ENCODE measurements at places on chromosomes 4 and X.

DNA sequence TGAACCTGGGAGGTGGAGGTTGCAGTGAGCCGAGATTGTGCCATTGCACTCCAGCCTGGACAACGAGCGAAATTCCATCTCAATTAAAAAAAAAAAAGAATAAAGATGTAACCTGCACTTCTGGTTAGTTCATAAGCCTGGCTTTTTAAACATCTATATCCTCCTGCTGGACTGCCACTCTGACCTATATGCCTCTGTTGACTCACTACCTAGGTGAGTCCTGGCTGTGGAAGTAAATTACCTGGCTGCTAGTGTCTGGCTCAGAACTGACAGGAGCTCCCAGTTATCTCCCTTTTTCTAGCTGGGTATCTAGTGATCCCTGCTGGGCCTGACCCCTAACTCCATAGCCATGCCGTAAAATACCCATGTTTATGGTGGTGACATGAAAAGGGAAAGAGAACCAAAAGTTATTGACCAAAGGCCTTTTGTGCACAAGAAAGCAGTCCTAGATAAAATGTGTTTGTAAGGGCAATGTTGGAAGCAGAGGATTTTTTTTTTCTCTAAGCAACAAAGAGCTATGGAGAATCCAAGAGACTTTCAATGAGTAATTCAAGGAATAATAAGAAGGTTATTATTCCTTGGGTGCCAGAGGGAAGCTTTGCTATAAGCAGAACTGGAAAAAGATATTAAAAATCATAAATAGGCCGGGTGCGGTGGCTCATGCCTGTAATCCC, 10.4 kb upstream of the G3BP2 start:
- DNase-seq = no peak

DNA sequence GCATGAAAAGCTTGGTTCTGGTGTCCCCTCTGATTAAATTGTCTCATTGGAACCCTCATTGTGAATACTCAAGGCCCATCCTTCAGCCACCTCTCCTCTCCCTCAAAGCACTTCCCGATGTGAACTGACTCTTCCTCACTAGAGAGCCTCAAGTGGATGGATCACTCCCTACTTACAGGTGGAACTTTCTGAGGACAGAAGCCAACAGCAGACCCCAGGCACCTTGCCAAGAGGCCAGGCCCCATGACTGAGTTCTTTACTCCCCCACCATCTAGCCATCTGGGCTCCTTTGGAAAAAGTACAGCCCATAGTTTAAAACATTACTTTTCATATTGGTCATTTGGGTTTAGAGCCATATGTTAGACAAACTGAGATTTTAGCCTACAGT, 224.1 kb downstream of the SHROOM3 start:
- DNase-seq = no peak

DNA sequence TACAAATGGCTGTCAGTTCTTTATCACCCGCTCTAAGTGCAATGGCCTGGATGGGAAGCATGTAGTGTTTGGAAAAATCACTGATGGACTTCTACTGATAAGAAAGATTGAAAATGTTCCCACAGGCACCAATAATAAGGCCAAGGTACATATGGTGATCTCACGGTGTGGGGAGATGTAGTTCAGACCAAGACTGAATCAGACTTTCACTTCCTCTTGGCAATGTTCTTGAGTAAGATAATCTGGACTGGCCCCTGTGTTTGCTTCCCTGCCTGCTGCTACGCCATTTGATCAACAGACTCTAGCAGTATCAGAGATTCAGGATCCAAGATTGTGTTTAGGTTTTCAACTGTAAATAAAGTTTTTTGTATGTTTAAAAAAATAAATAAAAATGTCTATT, 682.2 kb upstream of the AMOT start:
- no peak for DNase-seq

- DNase-seq = peak; percentile 7
These were observed 23.9 kb downstream of the SLC39A8 start for GRCh38 chr4:102321260-102321995.

- no peak for DNase-seq
These were observed 396.9 kb downstream of the GASK1B start for GRCh38 chr4:157775971-157776370.

GRCh38 chr4:109027016-109027500, 264.2 kb upstream of the ETNPPL start:
- DNase-seq = no peak

DNA sequence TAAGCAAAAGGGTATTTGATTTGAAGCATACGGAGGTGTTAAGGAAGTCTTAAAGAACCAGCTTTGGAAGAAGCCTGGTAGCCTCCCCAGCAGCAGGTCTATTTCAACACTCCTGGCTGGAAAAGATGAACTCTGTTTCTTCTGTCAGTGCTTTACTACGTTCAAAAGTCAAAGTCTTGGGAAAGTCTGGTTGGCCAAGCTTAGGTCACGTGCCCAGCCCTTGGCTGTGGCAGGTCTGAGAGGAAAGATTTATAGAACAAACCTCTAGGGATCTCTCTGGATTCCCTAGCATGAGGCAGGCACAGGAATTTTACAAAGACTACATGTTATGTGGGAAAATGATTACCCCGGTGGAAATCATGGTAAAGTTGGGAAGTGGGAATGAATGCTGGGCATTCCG, 8.6 kb upstream of the ARHGAP10 start:
- peak; percentile 17 for DNase-seq

- peak; percentile 2 for DNase-seq
These were observed 727.6 kb downstream of the TRAM1L1 start for GRCh38 chr4:116357758-116358157.

DNA sequence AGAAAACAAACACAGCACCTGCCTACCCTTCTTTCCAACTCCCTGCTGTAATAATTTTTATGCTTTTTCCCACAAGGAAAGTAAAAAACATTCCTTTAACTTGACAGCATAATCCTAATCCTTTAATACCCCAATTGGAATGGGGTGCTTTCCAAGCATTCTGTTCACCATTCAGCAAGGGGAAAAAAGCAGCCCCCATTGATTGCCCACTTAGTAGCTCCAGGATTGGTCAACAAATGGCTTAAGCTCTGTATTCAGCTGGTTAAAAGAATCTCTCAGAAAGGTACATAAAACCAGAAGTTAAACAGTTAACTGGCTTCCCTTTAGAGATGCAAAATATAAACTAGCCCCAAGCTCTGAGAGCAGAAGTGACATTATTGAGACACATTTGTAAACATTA, 194.8 kb upstream of the ATOH1 start:
- DNase-seq = no peak

All from GM23248 (cell line).